ENCODE measurements at places on chromosomes 3 and 15.
A peak's percentile ranks its signal among the peaks of the same experiment; 100 is the strongest.

DNA sequence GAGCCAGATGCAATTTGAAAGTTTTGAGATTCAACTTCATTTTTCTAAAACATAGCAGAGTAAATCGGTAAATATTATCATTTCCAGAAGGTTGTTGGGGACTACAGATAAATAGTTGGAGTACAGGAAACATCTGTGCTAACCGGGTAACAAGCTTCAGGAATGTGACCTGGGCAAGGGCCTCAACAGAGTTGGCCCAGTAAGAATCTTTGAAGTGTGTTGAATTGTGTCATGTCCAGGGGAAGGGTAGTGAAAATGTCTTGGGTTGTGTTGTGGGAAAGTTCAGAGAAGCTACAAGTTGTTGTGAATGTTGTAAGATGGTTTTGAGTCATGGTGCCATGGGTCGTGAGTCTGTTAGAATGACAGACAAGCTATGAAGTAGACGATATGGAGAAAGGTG, 35.7 kb downstream of the SQOR start:
- DNase-seq: peak; percentile 13

DNA sequence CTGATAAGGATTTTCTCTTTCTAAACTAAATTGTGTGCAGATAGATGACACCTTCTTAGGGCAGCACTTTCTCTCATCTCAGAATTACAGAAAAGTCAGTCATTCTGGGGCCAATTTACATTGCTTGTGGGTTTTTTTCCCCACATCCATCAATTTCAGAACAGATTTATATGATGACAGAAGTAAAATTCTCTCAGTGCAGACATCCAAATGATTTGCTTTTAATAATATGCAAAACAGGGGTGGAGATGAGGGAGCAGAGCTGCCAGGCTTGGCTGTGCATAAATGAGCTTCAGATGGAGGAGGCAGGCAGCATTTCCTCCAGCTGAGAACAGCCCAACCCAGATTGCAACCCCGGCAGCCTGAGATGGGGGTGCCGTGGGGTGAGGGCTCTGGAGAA, 44.0 kb downstream of the EDEM1 start:
- no peak for DNase-seq

- DNase-seq: no peak
These were observed 25.0 kb downstream of the LRRC58 start for GRCh38 chr3:120324190-120324589.

GRCh38 chr3:154967090-154967489, 113.0 kb upstream of the MME start:
- no peak for DNase-seq

DNA sequence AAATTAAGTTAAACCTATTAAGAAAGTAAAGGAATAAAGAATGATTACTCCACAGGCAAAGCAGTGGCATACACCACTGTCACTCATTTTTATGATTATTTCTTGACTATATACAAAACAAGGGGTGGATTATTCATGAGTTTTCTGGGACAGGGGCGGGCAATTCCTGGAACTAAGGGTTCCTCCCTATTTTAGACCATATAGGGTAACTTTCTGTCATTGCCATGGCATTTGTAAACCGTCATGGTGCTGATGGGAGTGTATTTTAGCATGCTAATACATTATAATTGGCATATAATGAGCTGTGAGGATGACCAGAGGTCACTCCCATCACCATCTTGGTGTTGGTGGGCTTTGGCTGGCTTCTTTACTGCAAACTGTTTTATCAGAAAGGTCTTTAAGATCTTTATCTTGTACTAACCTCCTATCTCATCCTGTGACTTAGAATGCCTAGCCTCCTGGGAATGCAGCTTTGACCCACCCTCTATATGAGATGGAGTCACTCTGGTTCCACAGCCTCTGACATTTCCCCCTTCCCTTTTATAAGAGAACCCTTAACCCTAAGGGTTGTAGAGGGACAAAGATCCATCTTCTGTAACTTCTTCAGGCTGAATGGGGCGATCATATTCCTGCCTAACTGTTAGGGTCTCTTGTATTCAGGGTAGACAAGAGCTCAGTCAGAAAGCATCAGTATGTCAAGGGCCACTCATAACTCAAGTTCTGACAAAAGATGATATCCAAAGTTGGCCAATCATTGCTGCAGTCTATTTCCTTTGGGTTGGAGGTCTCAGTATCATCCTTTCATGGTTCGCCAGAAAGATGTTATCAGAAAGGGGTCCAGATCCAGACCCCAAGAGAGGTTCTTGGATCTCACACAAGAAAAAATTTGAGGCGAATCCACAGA, 79.5 kb upstream of the LIPC start:
- no peak for DNase-seq

GRCh38 chr3:14127516-14128161, 2.8 kb downstream of the TMEM43 start:
- DNase-seq: no peak

- DNase-seq: no peak
These were observed 48.7 kb downstream of the BSN start for GRCh38 chr3:49602877-49603411.

DNA sequence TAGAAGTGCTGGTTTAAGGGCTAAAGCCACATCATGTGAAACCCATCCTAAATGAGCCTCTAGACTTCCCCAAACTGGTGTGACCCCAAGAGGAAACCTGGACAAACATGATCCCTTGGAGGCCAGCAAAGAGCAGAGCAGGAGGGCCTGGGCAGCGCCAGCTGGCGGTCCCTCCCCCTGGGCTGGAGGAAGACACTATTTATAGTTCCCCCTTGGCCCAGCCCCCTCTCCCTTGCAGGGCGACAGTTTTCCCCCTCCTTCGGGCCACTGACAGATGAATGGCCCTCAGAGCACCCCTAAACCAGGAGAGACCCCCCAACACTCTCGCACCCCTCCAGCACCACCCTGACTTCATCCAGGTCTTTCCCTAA, 2.9 kb downstream of the UCN2 start:
- no peak for DNase-seq

GRCh38 chr15:77083381-77084160, 12.7 kb upstream of the TSPAN3 start:
- DNase-seq: no peak

DNA sequence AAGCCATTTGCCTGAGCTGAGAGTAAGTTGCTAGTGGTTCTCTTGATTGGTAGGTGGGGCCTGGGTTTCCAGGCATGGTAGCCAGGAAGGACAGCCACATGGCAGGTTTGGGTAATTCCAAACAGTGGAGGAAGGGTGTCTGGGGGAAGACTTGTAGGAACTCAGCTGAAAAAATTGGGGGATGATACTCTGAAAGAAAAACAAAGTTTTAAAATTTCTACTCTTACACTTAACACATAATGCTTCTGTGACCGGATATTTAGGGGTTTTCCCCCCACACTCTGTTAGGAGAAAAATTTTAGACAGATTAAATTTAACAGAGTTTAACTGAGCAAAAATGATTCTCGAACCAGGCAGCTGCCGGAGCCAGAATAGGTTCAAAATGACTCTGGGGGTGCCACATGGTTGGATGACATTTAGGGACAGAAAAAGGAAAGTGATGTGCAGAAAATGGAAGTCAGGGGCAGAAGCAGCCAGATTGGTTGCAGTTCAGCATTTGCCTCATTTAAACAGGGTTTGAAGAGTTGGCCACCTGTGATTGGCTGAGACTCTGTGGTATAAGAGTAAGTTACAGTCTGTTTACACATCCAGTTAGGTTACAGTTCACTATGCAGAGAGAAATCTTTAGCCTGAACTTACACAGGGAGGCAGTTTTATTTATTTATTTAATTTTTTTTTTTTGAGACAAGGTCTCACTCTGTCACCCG, 8.1 kb downstream of the B2M start:
- no peak for DNase-seq

DNA sequence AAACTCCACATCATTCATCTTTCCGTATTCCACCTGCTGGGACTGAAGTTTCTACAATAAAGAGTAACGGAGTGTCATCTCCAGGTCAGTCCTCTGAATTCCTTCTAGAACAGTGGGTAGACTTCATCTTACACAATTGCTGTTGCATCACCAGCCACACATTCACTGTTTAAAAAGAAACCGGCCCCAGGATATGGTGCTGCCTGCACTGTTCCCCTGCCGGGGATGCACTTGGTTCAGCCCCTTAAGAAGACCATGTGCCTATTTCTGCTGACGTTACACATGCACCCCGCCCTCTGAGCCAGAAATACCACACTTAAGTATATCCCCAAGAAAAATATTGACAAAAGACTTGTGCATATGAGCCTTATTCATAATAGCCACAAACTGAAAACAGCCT, 233.4 kb downstream of the FEZF2 start:
- DNase-seq: no peak

- no peak for DNase-seq
These were observed 361.7 kb downstream of the FEZF2 start for GRCh38 chr3:62011666-62012065.

GRCh38 chr15:39746176-39746575, 36.5 kb downstream of the FSIP1 start:
- no peak for DNase-seq

DNA sequence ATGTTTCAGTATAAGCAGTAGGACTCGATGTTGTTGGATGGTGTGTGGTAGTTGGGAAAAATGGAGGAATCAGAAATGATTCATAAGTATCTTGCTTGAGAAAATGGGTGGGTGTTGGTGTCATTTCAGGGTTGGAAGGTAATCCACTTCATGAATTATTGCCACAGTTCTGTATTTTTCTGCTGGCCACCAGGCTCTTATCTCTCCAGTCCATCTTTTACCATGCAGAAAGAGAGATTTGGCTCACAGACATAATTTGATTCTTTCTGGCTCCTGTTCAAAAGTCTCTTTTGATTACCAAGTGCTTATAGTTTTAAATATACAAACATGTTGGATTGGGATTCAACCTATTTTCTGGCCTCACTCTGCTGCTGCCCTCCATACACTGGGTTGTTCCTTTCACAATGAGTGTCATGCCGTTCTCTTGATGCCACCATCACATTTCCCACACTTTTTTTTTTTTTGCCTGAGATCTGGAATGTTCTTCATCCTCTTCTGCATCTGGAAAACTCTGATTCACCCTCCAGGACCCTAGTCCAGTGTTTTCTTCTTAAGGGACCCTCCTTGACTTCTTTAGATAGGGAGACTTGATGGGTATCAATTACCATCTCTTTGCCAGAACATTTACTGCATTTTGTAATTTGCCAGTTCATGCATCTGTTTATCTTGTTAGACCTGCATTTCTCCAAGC, 69.4 kb upstream of the GAP43 start:
- DNase-seq: no peak

DNA sequence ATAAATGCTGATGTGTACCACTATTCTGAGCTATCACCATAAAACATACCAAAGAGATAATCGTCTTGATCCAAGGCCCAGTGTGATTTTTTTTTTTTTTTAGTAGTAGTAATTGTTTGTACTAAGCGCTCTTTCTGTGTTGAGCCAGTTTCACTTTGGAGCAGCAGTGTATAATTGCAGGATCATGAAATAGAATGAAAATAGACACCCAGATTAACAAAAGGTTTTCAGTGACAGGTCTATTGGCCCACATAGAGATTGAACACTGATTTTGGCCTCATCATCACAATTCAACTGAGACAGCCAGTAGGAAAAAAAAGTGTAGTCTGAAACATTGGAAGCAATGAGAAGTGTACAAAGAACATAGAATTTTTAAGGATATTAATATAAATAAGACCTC, 749.8 kb downstream of the NAALADL2 start:
- DNase-seq: no peak

DNA sequence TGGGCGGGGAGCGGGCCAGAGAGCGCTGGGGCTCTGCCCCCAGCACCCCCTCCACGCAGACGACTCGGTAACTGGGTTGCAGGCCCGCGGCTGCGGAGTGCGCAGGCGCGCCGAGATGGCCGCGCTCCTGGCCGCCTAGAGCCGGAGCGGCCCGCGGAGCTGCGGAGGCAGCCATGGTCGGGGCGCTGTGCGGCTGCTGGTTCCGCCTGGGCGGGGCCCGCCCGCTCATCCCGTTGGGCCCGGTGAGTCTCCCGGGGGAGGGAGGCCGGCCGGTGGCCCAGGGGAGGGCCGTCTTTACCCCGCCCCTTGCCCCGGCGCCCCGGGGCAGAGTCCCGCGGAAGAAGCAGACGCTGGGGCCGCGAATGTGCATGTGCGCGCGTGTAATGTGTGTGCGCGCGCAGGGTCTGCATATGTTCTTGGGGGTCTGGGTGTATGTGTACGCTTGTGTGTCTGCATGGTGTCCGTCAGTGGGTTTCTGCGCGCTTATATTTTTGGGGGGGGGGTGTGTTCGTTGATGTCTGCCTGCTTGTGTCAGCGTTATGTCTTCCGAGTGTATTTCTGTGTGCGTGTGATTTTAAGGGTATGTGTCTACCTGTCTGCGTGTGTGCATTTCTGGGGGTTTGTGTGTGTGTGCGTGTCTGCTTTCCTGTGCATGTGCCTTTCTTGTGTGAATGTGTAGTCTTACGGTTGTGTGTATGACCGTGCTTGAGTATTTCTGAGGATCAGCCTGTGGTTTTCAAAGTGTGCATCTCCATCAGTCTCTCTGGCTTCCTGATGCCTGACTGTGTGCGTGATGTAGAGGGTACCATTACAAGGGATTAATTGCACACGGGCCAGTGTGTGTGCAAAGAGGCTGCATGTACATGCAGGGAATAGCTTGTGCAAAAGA, at the start of gene ABHD14A:
TSS of gene ABHD14A (plus strand) at position 102 of the 889 bp plus-strand sequence. CDS start at position 174, 72 bp downstream.
- DNase-seq: no peak

- DNase-seq: no peak
These were observed 991 bp downstream of the SOX2 start for GRCh38 chr3:181712553-181713279.

- DNase-seq: no peak
These were observed 62.4 kb upstream of the NPHP3 start for GRCh38 chr3:132784502-132785025.

DNA sequence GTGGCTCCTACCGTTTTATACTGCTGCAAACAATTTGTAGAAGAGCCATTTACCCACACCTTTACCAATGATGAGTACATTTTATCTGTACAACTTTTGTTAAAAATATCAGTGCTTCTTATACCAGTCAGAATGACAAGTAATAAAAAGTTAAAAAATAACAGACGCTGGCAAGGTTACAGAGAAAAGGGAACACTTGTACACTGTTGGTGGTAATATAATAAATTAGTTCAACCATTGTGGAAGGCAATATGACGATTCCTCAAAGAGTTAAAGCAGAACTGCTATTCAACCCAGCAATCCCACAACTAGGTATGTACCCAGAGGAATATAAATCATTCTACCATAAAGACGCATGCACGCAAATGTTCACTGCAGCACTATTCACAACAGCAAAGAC, 51.9 kb downstream of the ARRDC4 start:
- no peak for DNase-seq

- no peak for DNase-seq
These were observed 54.9 kb upstream of the MYRIP start for GRCh38 chr3:39754549-39754948.

DNA sequence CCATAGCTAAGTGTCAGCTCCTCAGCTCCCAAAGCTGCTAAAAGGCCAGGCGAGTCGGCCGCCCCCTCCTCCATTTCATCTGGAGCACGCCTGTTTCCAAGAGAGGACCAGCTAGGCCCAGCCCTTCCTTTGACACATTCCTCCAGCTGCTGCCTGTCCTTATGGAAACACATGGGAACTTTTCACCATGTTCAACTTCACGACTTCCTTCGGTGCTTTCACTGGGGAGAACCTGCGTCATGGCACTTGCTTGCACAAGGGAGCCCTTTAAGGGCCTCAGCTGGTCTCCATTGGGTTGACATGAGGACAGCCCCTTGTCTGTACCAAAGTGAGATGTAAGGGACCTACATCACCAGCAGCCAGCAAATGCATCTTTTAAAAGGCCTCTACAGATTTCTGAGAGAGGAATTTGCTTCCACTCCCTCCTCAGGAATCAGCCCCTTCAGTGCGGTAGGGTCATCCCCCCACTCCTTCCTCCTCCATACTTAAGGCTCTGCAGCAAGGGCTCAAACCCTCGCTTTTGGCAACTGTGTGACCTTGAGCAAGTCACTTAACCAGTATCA, 2.1 kb downstream of the MAGI1 start:
- no peak for DNase-seq
